ENCODE measurements at places on chromosomes 6 and 20.

- no peak for ATAC-seq
These were observed 46.3 kb downstream of the GRIK2 start for GRCh38 chr6:101439790-101440189.

GRCh38 chr20:34689486-34689885 is 12.6 kb upstream of the PIGU start:
- ATAC-seq = no peak

DNA sequence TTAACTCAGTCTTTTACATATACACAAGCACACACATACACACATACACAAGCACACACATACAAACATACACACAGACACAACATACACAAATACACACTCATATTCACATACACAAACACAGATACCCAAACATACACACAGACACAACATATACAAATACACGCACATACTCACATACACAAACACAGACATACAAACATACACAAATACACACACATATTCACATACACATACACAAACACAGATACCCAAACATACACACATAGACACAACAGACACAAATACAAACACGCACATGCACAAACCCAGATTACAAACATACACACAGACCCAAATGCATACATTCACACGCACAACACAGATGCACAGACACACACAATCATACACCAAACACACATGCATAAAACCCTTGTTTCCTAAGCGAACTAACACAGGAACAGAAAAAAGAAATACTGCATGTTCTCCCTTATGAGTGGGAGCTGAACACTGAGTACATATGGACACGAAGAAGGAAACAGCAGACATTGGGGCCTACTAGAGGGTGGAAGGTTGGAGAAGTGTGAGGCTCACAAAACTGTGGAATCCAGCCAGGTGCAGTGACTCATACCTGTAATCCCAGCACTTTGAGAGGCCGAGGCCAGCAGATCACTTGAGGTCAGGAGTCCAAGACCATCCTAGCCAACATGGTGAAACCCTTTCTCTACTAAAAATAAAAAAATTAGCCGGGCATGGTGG is 34.2 kb downstream of the PIM1 start:
- peak; percentile 32 for ATAC-seq

DNA sequence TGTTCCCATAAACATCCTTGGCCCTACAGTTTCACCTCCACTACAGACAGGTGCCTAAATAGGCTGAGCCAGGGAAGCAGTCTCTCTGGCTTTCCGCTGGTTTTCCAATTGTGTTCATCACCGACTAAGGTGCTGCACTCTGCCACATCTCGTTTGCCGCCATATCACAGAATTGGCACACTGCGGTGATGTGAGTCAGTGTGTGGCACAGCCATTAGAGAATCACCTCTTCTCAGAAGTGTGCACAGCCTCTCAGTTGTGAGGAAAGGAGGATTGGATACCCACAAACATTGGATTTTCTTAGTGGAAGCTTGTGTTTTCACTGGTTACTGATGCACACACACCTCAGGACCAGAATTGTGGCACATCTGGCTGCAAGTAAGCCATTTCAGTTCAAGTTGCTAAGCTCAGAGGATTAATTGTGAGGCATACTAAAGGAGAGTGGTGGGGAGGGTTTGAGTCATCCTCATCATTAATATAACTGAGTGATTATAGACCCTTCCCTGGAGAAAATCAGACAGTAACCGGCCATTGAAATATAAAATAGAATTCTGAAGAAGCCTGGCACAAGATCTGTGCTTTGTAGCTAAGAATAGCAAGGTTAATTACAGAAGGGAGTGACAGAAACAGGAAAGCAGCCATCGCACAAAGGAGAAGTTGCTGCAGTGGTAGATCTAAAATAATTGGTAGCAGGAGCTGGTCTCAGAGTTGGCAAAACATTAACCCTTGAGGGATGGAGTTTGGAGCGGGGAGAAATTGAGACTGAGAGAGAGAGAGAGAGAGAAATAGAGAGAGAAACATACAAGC is 506.9 kb downstream of the LMBRD1 start:
- ATAC-seq = no peak

- ATAC-seq = no peak
These were observed 32.5 kb upstream of the NT5E start for GRCh38 chr6:85417336-85417735.

DNA sequence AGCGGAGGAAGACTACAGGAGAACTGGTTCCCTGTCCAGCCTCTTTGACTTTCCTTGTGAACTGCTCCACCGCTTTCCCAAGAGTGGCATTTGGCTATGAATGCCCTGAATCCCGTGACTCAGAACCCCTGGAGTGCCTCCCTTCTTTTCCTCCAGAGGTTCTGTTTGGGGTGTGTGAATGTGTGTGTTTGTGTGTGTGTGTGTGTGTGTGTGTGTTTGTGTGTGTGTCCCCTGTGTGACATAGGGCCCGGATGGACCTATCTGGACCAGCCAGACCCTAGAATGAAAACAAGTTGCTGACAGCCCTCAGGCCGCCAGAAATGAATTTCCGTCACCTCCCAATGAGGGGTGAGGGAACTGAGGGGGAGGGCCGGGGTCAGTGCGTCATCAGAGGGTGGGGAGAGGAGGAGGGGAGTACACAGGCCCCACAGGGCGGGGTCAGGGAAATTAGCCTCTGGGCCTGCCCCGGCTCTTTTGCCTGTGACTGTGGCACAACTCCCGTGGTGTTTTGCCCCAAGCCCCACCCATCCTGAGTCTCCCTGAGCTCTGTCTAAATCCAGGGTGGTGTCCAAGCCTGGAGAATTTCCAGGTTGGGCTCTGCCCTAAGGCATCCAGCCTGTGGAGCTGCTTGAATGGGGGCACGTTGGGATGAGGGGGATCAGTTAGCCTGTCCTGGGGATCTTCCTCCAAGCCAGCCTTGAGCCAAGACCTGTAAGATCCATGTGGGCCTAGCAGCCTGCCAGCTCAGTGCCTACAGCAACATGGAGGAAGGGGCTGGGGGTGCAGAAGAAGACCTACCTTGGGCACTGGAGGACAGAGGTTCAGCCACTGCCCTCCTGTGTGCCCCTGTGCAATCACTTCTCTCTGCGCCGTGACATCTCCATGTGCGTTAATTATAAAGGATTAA is 15.2 kb upstream of the MRPS18A start:
- peak; percentile 30 for ATAC-seq

DNA sequence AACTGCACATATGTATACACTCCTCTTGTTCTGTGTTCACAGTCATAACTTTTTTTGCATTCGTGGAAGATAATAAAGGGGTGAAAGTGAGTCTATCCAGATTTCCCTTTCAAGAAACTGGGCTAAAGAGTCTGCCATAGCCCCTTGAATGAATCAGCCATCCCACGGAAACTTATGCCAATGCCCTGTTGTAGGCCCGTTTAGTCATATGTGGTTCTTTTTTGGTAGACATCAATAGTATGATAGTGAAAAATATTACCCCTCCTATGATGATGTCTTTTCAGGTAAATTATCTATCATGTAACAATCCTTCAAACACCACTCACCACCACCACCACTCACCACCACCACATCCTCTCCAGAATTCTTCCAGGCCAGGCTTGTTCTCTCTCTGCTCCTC is 99.9 kb upstream of the MYLIP start:
- no peak for ATAC-seq

GRCh38 chr6:122020588-122021264 is 378.7 kb upstream of the HSF2 start:
- no peak for ATAC-seq

DNA sequence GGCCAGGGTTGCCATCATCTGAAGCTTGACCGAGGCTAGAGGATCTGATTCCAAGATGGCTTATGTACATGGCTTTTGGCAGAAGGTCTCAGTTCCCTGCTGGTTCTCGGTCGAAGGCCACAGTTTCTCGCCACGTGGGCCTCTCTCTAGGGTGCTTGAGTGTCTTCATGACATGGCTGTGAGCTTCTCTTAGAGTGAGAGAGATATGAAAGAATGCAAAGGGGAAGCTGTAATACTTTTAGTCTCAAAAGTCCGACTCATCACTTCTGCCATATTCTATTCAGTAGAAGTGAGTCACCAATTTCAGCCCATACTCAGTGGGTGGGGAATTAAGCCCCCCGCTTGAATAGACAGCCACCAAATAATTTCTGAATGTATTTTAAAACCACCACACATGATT is 94.2 kb downstream of the UTRN start:
- ATAC-seq = no peak

- peak; percentile 86 for ATAC-seq
These were observed 167.6 kb upstream of the CST7 start for GRCh38 chr20:24781418-24781980.

GRCh38 chr6:72621291-72622093 is at the start of gene KCNQ5:
KCNQ5 (plus strand) TSS chr6:72622064.
- peak; percentile 47 for ATAC-seq

DNA sequence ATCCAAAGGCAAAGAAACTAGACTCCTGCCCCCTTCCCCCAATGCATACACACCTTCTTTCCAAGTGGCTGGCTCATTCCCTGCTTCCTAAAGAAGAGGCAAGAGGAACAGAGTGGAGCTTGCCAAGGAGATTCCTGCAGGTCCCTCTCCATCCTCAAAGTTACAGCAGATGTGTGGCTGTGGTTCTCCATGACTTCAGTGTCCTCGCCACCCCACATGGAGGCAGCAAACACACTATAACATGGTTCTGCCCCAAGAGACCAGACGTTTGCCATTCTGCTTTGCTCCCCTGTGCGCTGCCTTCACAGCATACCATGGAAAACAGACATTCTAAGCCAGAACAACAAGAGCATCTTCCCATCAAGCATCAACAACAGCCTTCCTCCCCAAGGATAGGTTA is 84.4 kb downstream of the BACH2 start:
- ATAC-seq = no peak

- peak; percentile 32 for ATAC-seq
These were observed 126.0 kb upstream of the LRFN2 start for GRCh38 chr6:40713002-40713719.

GRCh38 chr6:129032602-129033001 is 149.7 kb downstream of the LAMA2 start:
- no peak for ATAC-seq

DNA sequence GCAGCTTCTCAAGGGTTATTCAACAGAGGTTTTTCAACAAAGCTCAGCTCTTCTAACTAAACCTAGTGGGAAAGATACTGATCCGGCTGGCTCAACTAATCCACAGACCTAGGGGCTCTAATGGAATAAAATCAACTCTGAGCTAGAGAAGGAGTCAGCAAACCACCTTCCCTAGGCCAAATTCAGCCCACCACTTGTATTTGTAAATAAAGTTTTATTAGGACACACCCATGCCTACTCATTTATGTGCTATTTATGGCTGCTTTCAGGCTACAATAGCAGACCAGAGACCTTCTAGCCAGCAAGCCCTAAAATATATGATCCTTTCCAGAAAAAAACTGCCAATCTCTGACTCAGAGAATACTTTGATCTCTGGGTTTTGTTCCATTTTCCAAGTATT is 6.0 kb upstream of the RAB22A start:
- no peak for ATAC-seq

GRCh38 chr6:125236536-125237327 is 65.0 kb downstream of the HDDC2 start:
- ATAC-seq = no peak

DNA sequence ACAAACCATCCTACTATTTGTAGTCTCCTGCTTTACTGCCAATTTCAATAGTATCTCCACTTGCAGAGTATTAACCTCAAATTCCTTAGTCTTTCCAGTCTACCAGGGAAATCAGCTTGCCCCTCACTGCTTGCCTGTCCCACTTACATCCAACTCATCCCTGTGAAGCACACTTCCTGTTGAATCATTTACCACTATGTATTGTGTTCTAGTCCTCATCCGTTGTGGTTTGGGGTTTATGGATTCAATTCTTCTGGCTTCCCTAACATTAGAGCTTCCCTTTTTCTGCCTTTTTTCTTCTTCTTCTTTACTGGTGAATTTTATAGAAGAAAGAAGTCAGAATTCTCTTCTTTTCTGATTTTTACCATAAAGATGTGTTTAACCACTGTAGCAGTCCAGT is 5.1 kb upstream of the TXLNB start:
- no peak for ATAC-seq

DNA sequence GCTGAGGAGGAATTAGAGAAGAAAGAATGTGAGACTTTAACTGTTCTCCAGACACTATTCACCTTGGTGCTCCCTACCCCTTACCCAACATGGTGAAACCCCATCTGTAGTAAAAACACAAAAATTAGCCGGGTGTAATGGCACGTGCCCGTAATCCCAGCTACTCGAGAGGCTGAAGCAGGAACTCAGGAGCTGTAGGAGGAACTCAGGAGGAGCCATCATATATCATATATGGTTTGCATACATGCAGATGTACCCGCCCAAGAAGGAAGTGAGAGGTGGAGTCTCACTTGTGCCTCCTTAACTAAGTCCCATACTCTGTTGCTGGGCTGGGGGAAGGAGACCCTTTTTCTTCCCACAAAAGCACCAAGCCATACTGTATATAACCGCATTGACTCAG is 35.5 kb upstream of the ME1 start:
- ATAC-seq = no peak

- peak; percentile 58 for ATAC-seq
These were observed 31.9 kb downstream of the NSFL1C start for GRCh38 chr20:1434571-1435336.

GRCh38 chr20:24316731-24317130 is 152.7 kb upstream of the SYNDIG1 start:
- ATAC-seq = no peak

- no peak for ATAC-seq
These were observed 15.0 kb downstream of the CALHM6 start for GRCh38 chr6:116476002-116476678.

- no peak for ATAC-seq
These were observed 29.5 kb downstream of the ALDH8A1 start for GRCh38 chr6:134920422-134920821.

DNA sequence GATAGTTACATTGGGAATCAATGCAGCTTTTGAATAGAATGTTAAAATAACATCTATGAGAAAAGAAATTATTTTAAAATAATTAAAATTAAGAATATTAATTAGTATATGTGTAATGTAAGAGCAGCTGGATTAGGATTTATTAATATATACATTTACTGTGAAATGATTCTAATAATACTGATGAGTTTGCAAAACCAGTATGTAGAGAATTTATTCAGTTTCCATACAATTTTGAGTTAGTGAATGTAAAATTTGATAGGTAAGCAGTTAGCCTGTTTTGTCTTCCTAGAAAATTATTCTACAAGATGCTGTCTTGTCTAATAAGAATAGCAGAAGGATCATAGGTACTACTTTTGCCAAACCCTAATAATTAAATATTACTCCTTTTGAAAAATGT is 70.6 kb downstream of the STXBP5 start:
- ATAC-seq = no peak

GRCh38 chr20:6178537-6178936 is 55.7 kb upstream of the FERMT1 start:
- no peak for ATAC-seq

DNA sequence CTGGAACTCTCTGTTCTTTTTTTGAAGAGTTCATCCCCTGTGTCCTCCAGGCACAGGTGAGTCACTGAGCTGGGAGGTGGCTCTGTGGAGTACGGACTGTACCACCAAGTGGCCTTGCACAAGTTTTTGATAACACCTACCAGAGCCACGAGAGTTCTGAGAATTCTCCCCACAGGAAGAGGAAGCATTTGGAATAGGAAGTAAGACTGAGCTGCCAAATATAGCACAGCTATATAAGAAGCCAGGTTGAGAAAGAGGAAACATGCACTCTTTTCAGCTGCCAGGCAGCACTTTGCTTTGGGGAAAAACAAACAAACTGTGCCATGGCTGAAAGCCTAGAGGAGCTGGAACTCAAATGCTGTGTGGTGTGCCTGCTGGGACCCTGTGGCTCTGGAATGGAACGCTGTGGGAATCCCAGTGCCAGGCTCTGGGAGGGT is 70.8 kb upstream of the RIPOR2 start:
- peak; percentile 44 for ATAC-seq

Data from SK-N-SH treated with all-trans-retinoic acid at 6 μM for 48 hours (cell line).